Smooth muscle cell of the coronary artery (primary cell): ENCODE measurements at places on chromosomes 12 and 14. TPM values are rescaled to one million over a fixed set of nuclear protein-coding genes. Genes with fewer than 3 reads are reported as not detected.

The NTF3 gene
- 2.6 and 10.8 TPM in 2 replicates for total RNA-seq

The ALG10 gene
- total RNA-seq = 4.9 and 6.3 TPM in 2 replicates

The FGF23 gene
- total RNA-seq = not detected in 2 replicates

The ZNF891 gene
- total RNA-seq = 0.53 and 0.94 TPM in 2 replicates

The L2HGDH gene
- 3.0 and 3.7 TPM in 2 replicates for total RNA-seq

The UNC119B gene
- 17.8 and 20.0 TPM in 2 replicates for total RNA-seq

The CHMP4A gene
- total RNA-seq = 24.2 and 29.7 TPM in 2 replicates

The CLEC9A gene
- not detected in 2 replicates for total RNA-seq

The SLC10A1 gene
- not detected in 2 replicates for total RNA-seq

The CELA1 gene
- not detected in 2 replicates for total RNA-seq

The ARHGAP9 gene
- total RNA-seq = 0.30 TPM in 1 of 2 replicates, not detected in the other

The C12orf60 gene
- total RNA-seq = 0.23 and 1.3 TPM in 2 replicates

The CEBPE gene
- not detected in 2 replicates for total RNA-seq
